ENCODE measurements at places on chromosomes 4 and X. TPM values are rescaled to one million over a fixed set of nuclear protein-coding genes. Genes with fewer than 3 reads are reported as not detected.

DNA sequence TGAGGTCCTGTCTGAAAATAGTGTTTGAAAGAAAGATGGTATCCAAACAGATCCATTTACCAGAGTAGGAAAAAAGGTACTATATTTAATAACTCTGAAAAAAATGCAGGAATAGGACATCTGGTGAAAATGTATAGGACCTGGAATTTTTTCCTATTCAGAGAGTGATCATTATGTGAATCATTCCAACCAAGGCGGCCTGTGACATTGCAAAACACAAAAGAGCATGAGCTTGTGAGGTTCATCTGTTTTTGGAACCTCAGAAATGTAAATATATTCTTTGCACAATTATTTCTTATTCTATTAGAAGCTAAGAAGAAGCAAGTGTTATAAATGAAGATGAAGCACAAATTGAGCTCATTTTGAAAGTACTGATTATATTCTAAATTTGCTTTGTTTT lies 2.0 kb downstream of the C4orf51 start:
- no peak for DNase-seq
- H3K4me1 ChIP-seq = no peaks in the 10 kb centered on the region
- H3K27me3 ChIP-seq = no peaks in the 10 kb centered on the region
- no peaks in the 10 kb centered on the region for H3K36me3 ChIP-seq
- no peak overlapping the region for H3K4me3 ChIP-seq
- H3K27ac ChIP-seq = no peak overlapping the region

GRCh38 chrX:23907111-23907497 lies 634 bp downstream of the APOO start:
- no peaks in the 10 kb centered on the region for H3K36me3 ChIP-seq
- H3K4me3 ChIP-seq = peak overlapping the region; percentile 60
- H3K27me3 ChIP-seq = no peaks in the 10 kb centered on the region
- no peaks in the 10 kb centered on the region for H3K4me1 ChIP-seq
- no peak for DNase-seq
- H3K27ac ChIP-seq = peak overlapping the region; percentile 70

- H3K36me3 ChIP-seq = no peaks in the 10 kb centered on the region
- no peak for DNase-seq
- no peak overlapping the region for H3K4me3 ChIP-seq
- H3K27ac ChIP-seq = no peak overlapping the region
Measured at GRCh38 chr4:110876866-110877265, 254.0 kb upstream of the PITX2 start.

- H3K27ac ChIP-seq = no peak within 1 kb of the TSS
- H3K4me3 ChIP-seq = peak within 1 kb of the TSS; percentile 15
- peaks cover 15% of the 10 kb centered on the region for H3K4me1 ChIP-seq
- no peaks in the 10 kb centered on the region for H3K27me3 ChIP-seq
- H3K36me3 ChIP-seq = no peaks in the 10 kb centered on the region
- peak; percentile 12 for DNase-seq
Measured at GRCh38 chrX:68647156-68647957, at the start of gene STARD8. Gene STARD8 (plus strand): TSS chrX:68647666. CDS start chrX:68647883, 217 bp downstream.

GRCh38 chr4:144948009-144948408 lies 150.0 kb downstream of the ANAPC10 start:
- H3K4me1 ChIP-seq = no peaks in the 10 kb centered on the region
- DNase-seq = no peak
- no peak overlapping the region for H3K27ac ChIP-seq
- H3K36me3 ChIP-seq = no peaks in the 10 kb centered on the region

- no peak overlapping the region for H3K4me3 ChIP-seq
- H3K4me1 ChIP-seq = no peaks in the 10 kb centered on the region
- H3K36me3 ChIP-seq = no peaks in the 10 kb centered on the region
- H3K27ac ChIP-seq = no peak overlapping the region
Measured at GRCh38 chr4:127469542-127469941, 163.2 kb upstream of the INTU start.

DNA sequence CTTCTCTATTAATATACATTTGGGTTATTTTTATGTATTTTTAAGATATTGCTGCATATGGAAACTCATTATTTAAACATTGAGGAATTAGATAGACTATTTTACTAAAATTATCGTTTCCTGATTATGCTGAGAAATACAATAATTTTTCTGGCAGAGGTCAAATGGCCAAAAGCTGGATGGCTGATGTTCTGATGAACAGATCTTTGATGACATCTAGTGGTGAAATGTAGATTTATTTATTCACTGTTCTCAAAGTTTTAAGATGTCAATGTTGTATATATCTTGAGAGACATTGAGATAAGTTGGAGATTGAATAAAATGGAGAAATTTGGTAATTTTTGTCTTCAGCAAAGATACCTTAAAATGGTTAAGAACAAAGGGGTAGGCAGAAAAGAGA lies 96.2 kb downstream of the UGT8 start:
- no peak overlapping the region for H3K27ac ChIP-seq
- no peak for DNase-seq
- H3K4me1 ChIP-seq = no peaks in the 10 kb centered on the region
- H3K4me3 ChIP-seq = no peak overlapping the region

GRCh38 chr4:89493367-89493766 lies 185.8 kb upstream of the GPRIN3 start:
- H3K4me1 ChIP-seq = peaks cover 19% of the 10 kb centered on the region
- no peaks in the 10 kb centered on the region for H3K36me3 ChIP-seq
- no peak overlapping the region for H3K4me3 ChIP-seq
- DNase-seq = no peak

DNA sequence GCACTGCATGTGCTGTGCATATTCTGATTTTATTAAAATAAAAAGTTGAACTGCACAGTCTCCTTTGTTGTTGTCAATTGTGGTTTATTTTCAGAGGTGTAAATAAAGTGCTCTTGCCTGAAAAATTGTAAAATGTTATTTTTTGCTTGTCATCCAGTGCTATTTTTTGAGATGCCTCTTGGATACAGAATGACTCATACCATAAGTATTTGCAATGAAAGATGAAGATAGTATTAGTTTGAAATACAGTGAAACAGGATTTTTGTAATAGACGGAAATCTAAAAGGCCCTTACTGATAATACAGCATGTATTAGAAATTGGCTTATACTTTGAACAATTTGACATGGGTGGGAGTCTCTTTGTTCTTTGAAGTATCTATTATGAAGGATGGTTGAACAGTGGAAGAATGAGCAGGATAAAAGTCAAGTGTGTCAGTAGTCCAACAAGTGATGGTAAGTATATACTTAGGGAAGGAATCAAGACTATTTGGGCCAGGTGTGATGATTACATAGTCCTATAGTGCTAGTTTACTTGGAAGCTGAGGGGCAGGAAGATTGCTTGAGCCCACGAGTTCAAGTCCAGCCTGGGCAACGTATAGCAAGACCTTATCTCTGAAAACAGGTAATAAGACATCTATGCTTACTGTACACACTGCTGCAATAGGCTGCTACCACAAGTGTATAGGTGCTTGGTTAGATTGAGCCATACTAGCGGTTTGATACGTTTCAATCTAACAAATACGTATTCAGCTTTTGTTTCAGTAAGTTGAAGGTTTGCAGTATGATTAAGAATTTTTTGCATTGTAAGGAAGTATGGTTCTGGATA lies 16.4 kb downstream of the DDX3X start:
- no peaks in the 10 kb centered on the region for H3K36me3 ChIP-seq
- no peaks in the 10 kb centered on the region for H3K27me3 ChIP-seq
- H3K27ac ChIP-seq = no peak overlapping the region

- DNase-seq = no peak
- no peak overlapping the region for H3K27ac ChIP-seq
- H3K4me3 ChIP-seq = no peak overlapping the region
- H3K36me3 ChIP-seq = peaks cover 4% of the 10 kb centered on the region
- H3K27me3 ChIP-seq = no peaks in the 10 kb centered on the region
Measured at GRCh38 chr4:85967872-85968271, 392.0 kb downstream of the MAPK10 start.

GRCh38 chr4:44558031-44558605 lies 93.3 kb downstream of the YIPF7 start:
- no peaks in the 10 kb centered on the region for H3K36me3 ChIP-seq
- no peak for DNase-seq
- H3K4me3 ChIP-seq = no peak overlapping the region
- no peaks in the 10 kb centered on the region for H3K4me1 ChIP-seq
- no peaks in the 10 kb centered on the region for H3K27me3 ChIP-seq
- H3K27ac ChIP-seq = no peak overlapping the region

DNA sequence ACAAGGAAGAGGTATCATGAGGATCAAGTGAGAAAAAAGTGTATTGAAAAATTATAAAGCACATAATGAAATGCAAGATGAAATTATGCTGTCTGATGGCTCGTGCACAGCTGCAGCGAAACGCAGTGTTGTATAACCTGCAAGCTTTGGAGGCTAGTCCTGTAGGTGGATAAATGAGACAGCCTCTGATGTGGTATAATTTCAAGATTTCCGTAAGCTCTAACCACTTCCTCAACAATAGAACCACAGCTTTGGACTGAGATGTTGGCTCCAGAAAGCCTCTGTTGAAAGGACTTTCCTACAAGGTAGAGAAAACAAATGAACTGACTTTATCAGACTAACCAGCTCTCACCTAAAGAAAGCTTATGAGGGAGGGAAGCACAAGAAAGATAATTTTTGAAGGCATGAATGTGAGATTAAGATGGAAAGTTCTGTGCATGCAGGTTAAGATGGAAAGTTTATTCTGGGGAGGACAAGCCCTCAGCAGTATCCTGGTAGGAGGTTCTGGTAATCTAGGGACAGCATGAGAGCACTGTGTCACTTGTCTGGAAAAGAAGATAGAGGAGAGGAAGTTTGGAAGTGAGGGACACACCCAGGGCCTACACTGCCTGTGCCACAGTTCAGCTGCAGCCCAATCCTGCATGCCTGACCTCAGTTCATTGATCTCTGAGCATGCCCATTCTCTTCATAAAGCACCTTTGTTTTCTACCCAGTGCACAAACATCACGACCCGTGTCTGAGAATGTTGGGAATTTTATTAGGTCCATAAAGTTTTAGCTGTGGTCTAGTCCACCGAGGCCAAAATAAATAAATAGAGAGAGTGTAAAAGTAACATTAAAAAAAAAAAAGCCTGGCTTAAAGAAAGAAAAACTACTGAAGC lies 161.5 kb upstream of the SFRP2 start:
- H3K36me3 ChIP-seq = no peaks in the 10 kb centered on the region
- no peak overlapping the region for H3K4me3 ChIP-seq
- H3K27me3 ChIP-seq = no peaks in the 10 kb centered on the region
- H3K4me1 ChIP-seq = no peaks in the 10 kb centered on the region
- H3K27ac ChIP-seq = no peak overlapping the region
- DNase-seq = no peak

- no peaks in the 10 kb centered on the region for H3K27me3 ChIP-seq
- DNase-seq = no peak
- H3K4me3 ChIP-seq = no peak overlapping the region
- no peak overlapping the region for H3K27ac ChIP-seq
- no peaks in the 10 kb centered on the region for H3K4me1 ChIP-seq
- no peaks in the 10 kb centered on the region for H3K36me3 ChIP-seq
Measured at GRCh38 chr4:138927072-138927471, 88.5 kb upstream of the NOCT start.

- DNase-seq = no peak
- H3K4me1 ChIP-seq = no peaks in the 10 kb centered on the region
- no peak overlapping the region for H3K27ac ChIP-seq
- H3K36me3 ChIP-seq = no peaks in the 10 kb centered on the region
Measured at GRCh38 chr4:176999935-177000543, 207.3 kb upstream of the VEGFC start.

The IRF2 gene
- total RNA-seq = 36.8 TPM

The SHROOM2 gene
- total RNA-seq = 5.0 TPM

The TSPYL2 gene
- 142 TPM for total RNA-seq

The CCSER1 gene
- 4.4 TPM for total RNA-seq

The KLHL34 gene
- total RNA-seq = not detected

The MCF2 gene
- 0.22 TPM for total RNA-seq

The BEND2 gene
- total RNA-seq = 0.42 TPM
